ENCODE measurements at places on chromosomes 6 and 20.

- peak; percentile 11 for DNase-seq
Observed at GRCh38 chr6:32700391-32701040, 34.1 kb upstream of the HLA-DQB1 start.

- no peak for DNase-seq
Observed at GRCh38 chr20:39019805-39020325, 57.7 kb downstream of the DHX35 start.

GRCh38 chr6:145051661-145052060 lies 683.7 kb downstream of the EPM2A start:
- no peak for DNase-seq

GRCh38 chr6:113359155-113360140 lies 497.7 kb upstream of the MARCKS start:
- no peak for DNase-seq

DNA sequence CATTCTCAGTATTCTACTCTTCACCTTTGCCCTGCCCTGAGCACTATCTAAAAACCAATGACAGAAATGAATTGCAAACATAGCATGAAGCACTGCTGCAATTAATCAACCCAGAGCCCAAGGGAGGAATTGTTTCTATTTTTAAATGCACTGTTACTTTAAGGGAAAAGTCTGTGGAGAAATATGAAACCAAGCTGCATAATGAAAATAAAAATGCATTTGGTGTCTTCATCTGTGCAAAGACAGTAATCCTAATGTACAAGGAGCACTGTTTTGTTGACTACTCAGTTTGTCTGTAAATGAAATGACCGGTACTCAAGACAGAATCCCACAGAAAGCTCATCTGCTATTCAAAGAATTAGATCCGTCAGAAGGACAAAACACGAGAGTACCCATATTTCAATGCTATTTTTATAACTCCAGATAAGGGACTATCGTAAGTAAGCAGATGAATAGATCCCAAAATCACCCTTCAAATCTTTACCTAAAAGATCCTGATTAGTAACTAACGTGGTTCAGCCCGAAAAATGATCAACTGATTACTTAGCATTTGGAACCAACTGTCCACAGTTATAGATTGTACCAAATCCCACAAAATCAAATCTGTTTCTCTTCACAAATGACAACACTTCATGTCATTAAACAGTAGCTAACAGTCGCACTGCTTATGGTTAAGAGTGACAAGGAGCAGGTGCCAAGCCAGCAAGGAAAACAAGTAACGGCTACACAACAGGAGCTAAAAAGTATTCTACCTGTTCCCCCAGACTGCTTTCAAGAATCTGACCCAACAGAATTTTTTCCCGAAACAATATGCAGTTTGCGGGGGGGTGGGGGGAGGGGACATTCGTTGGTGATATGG lies 2.4 kb downstream of the KIF13A start:
- DNase-seq: no peak

DNA sequence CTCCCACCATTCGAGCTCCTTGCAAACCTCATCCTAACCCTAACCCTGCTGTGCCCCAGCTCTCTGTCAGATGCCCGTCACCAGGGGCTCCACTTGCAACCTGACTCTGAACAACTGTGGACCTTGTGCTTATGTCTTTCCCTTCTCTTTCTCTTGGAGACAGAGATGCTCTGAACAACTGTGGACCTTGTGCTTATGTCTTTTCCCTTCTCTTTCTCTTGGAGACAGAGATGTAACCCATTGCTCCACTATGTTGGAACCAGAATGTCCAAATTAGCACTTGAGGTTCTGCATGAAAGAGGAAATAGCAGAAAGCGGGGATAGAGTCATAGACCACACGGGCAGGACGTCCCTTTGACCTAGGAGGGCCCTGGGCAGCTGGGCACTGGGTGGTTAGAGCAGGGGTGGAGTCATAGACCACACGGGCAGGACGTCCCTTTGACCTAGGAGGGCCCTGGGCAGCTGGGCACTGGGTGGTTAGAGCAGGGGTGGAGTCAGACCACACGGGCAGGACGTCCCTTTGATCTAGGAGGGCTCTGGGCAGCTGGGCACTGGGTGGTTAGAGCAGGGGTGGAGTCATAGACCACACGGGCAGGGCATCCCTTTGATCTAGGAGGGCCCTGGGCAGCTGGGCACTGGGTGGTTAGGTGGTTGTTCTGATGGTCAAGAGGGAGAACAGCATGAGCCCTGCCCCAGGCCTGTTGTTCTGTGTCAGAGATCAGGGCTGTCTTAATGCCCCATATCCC lies 22.2 kb downstream of the PCMTD2 start:
- DNase-seq: no peak

DNA sequence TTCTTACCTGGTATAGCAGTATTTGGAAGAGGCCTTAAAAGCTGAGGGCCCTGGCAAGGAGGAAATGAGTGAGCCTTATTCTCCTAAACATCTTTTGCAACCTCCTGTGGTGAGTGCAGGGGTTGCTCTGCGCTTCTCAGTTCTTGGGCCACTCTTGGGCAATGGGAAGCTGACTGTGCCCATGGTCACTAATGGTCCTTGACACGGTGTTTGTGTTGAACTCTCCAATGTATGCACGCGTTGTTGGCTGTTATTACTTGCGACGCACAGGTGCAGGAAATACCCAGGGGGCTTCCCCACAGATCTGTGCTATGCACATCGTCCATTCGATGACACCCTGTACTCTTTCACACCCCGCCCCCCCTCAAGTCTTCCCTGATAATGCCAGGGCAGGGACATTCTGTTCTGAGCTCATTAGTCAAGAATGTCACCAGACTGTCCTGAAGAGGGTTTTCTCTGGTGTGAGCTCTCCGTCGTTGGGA lies 79.7 kb downstream of the EDN1 start:
- no peak for DNase-seq

DNA sequence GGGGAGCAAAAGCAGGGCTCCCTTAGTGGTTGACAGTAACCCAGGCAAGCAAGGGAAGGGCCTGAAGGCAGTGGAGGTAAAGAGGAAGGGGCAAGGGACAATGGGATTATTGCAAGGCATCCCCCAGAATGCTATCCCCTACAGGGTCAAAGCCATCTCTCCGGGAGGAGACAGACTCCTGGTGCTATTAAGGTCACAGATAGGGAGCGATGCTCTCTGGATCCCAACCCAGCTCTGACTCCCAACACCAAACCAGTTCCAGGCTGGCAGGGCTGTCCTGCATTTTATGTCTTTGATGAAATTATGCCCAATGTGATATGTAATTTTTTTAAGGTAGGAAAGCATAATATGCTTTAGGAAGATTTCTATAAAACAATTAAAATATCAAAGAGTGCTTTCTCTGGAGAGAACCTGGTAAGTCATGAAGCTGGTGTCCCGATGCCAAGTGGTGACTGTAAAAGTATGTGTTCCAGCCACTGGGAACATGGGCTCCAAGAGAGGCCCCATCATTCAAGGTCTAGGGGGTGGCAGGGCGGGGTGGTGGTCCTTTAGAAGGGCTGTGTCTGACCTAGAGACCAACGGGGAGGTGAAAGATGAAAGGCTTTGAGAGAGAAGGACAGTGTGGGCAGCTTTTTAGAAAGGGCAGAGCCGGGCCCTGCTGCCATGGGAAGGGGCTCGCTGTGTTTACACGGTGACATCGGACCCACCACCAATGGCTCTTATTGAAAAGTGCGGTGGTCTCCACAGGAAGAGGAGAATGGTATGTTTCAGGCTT lies 276.5 kb downstream of the CDC5L start:
- DNase-seq: no peak

GRCh38 chr6:111550953-111551352 lies 54.7 kb downstream of the TRAF3IP2 start:
- no peak for DNase-seq

DNA sequence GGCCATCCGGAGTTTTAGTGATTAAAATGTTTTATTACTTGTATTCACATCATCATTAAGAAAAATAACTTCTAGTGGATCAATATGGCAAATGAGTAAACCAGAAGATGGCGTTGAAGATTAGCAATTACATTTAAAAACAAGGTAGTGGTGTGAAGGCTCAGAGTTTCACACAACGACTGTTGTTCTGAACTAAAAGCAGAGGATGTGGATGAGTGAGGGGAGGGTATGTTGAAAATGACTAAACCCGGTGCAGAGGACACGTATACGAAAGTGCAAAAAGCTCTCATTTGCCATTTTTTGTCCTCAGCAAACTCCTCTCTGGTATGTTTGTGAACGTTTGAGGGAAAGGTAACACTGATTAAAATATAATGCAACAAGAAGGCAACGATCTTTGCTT lies 1.9 kb upstream of the IRF4 start:
- no peak for DNase-seq

Measured in pulmonary artery endothelial cell (primary cell).